HuH-7.5 (cell line): ENCODE measurements at places on chromosomes 4 and X.
A peak's percentile ranks its signal among the peaks of the same experiment; 100 is the strongest.

DNA sequence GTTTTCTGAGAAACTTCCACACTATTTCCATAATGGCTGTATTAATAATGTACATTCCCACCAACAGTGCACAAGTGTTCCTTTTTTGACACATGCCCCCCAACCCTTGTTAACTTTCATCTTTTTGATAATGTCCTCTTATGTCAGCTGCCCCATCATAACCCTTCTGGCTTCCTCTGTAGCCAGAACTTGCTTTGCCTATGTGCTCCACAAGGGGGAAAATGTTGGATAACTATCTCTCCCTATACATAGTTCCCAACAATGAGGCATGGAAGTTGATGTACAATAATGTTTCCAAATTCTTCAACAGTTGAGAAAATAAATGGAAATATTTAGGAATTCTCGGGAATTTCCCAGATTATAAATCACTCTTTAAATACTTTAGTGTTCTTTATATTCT is 142.9 kb downstream of the ASB9 start:
- DNase-seq, result no peak

GRCh38 chr4:28001698-28002097 is 1141.1 kb downstream of the STIM2 start:
- no peak for DNase-seq

DNA sequence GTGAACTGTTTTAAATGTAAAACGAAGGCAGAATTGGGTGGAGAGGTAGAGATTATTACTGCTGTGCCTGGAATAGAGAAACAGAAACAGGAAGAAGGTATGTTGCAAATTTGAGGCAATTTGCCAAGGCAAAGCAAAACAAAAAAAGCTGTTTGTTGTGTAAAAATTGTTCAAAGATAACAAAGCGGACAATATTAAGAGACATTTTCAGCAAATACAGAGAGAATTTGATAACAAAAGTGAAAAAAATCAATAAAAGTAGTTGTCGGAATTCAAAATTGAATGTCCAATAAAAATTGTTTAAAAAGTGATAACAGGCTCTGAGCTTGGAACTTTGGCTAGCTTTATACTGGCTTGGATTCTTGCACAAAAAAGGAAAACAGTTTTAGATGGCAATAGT is 14.4 kb upstream of the SMS start:
- no peak for DNase-seq

DNA sequence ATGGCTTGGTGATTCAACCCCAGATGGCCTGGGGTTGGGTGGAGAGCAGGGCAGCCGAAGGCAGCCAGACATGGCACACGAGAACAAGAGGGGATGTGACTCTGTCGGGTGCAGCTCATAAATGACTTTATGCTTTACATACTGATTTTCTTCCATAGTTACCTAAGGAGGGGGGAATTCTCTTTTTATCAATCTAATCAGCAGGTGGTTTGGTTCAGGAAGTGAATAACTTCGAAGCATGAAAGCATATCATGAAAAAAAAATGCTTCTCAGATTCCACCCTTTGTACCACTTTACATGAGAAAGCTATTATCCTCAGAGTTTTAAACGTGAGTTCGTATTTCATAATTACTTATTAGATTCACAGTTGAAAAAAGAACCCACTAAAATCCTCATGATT is 908.9 kb upstream of the LCORL start:
- DNase-seq, result no peak

- DNase-seq, result no peak
Observed at GRCh38 chr4:147773261-147774184, 41.6 kb downstream of the ARHGAP10 start.

DNA sequence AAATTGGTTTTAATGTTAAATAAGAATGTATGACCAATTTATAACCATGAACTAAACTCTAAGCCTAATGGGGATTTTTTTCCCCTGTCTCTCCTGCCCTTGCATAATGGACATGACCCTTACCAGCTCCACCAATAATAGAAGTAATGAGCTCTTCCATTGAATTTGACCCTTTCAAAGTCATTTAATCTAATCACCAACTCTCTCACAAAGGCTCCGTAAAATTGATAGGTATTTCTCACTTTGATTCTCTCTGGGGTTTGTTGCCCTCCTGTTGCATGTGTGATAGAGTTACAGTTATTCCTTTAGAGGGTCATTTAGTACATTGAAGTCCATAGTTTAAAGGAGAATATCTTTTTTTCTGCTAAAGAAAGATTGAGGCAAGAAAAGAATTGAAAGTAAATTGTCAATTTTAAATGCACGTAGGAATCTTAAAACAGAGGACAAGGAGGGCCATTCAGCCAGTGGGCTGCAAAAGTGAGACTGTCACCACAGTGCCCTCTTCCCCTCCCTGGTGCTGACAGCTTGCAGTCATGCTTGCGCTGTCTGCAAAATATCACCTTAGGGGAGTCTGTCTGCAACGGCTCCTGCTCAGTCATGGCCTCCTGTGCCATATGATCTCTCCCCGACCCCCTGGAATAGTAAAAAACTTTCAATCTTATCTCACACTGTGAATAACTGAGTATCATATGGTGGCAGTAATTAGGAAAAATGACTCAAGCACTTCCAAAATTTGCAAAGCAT is 307.5 kb upstream of the GNPDA2 start:
- no peak for DNase-seq

- peak; percentile 88 for DNase-seq
Observed at GRCh38 chr4:1033840-1034551, 22.6 kb downstream of the FGFRL1 start.

DNA sequence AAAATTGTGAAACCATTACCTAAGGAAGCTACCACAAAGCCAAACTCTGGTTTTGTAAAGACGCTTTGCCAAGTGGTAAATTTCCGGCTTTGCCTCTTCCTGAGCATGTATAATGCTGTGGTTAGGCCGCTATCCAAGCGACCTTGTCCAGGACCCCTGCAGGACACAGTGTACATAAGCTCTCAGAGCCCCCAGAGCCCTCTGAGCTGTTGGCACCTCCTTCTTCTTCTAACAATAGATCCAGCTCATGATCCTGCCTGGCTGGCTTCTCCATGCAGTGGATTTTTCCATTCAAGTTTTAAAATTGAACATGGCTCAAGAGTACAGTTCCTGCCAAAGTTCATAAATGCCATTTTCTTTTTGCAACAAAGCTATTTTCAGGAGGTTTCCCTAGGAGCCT is 326.7 kb downstream of the MAPK10 start:
- no peak for DNase-seq

GRCh38 chr4:188779581-188779980 is 640.3 kb downstream of the TRIML1 start:
- no peak for DNase-seq

- DNase-seq, result no peak
Observed at GRCh38 chr4:115657991-115658650, 544.7 kb upstream of the NDST4 start.

GRCh38 chrX:119036107-119037029 is 36.4 kb upstream of the CT47C1 start:
- no peak for DNase-seq

GRCh38 chr4:37964734-37965457 is 4.7 kb downstream of the PTTG2 start:
- DNase-seq, result no peak
